OCI-M1 (cell line): ENCODE measurements at places on chromosomes 7 and 10.
A peak's percentile ranks its signal among the peaks of the same experiment; 100 is the strongest.

DNA sequence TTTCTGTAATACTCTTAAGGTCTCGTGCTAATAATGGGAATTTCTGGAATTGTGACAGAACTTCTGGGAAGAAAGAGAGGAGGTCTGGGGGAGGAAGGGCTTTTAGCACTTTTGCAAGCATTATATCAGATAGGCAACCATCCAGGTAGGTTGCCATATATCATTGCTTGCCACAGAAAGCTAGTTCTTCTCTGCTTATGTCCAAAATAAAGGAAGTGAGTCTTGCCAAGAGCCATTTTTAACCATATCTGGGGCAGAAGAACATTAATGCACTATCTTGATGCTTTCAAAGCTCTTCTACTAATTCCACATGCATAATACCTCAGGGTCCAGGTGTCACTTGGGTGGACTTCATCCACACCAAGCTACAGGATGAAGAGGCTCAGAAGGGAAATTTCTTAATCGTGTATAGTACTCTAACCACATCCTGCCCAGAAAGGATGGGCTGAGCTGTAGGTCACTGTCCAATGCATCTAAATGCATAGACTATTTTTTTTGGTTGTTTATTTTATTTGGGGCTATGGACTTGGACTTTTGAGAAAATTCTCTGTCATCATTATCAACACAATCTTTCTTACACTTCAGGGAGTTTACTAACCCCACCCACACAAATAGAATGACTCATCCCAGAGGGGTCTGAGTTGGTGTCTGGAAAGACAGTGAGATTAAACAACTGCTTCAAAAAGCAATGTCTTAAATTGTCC is 68.9 kb upstream of the ADO start:
- peak; percentile 53 for DNase-seq

DNA sequence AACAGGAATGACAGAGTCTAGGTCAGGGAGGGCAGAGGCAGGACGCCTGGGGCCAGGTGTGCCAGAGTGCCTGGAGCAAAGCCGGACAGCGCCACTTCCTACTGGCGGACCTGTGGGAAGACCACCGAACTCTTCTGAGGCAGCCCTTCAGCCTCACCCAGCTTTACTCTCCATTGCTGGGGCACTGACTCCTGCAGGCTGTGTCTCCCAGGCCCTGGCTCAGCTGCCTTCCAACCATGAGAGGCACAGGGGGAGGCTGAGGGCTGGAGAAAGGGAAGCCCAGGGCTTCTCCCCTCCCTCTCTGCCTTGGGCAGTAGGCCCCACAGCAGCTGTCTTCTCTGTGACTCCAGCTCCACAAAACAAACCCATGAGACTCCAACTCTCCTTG is 139.6 kb upstream of the UNC5B start:
- no peak for DNase-seq

DNA sequence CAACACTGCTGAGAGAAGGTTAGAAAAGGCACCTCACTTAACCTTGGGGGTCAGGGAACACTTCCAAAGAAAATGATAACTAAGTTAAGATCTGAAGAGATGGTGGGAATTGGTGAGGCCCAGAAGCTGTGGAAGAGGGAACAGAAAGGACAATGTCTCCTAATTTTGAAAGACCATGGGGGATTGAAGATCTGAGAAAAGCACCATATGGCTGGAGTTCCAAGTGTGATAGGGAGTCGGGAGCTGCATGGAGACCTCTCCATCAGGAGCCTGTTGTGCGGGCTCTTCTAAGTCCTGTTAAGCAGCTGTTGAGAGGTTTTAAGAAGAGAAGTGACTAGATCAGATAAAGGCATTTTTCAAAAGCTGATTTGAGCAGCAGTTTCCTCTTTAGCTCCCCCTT is 254.3 kb downstream of the CDK14 start:
- peak; percentile 12 for DNase-seq

GRCh38 chr7:137462847-137463246 is 119.3 kb upstream of the PTN start:
- no peak for DNase-seq

DNA sequence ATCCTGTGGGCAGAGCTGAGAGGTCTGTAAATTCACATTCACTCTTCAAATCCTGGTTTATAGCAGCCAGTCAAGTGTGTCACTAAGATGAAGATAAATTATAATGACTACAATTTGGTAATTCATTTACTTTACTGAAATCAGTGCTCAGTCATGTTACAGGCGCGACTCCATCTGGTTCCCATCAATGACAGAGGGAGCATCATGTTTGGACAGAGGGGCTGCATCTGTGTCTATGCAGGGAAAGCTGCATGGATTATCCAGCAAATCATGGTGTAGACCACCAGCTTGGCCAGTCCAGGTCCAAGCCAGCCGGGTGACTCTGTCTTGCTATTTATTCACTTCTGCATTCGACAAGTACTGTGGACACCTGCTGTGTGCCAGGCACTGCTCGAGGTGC is 214.1 kb upstream of the ZNF32 start:
- DNase-seq, result no peak

- DNase-seq, result no peak
Observed at GRCh38 chr10:31871266-31872065, 57.2 kb downstream of the ARHGAP12 start.

GRCh38 chr10:33858326-33858725 is 523.9 kb upstream of the NRP1 start:
- DNase-seq, result no peak

DNA sequence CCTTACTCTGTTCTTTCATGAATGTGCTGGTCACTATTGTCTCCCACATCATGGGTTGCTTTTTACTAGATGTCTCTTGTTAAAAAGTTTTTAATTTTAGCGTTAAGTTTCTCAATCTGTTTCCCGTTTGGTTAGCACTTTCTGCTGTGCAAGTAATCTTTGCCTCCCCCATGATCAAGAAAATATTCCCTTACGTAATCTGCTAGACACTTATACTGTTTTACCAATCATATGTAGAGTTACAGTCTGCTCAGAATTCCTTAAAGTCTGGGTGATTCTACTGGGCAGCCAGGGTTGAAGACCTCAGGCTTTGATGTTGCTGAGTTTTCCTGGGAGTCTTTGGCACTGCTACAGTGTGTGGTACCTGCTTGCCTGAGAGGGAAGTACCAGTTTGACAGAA is 38.2 kb upstream of the RPA3 start:
- DNase-seq, result no peak

DNA sequence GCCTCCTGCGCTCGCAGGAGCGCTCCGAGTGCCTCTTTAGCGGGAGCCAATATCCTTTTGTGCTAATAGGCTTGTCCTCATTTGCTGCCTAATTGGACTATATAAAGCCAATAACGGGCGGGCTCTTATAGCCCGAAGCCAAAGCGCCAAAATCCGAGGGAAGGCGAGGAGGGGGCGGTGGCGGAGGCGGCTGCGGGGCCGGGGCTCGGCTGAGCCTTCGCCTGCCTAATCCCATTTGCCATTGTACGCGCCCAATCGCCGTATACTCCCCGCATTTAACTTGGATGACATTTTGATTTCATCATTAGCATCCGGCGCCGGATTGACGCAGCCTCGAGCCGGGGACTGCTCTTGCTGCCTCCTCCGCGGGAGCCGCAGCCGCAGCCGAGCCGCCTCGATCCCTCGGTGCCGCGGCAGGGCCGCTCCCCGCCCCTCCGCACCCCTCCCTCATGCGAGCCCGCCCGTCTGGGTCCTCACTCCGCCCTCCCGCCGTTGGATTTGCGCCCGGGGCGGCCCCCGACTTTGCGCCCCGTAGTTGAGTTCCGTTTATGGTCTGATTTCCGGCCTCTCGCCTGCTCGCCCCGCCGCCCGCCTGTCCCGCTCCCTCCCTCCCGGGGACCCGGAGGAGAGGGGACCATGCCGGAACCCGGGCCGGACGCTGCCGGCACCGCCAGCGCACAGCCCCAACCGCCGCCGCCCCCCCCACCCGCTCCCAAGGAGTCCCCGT is at the start of gene HMX3:
TSS of gene HMX3 (plus strand) at position 556 of the 727 bp plus-strand sequence. CDS start at position 637, 81 bp downstream.
- peak; percentile 96 for DNase-seq

GRCh38 chr10:93032105-93032808 is 28.3 kb upstream of the CYP26C1 start:
- no peak for DNase-seq

DNA sequence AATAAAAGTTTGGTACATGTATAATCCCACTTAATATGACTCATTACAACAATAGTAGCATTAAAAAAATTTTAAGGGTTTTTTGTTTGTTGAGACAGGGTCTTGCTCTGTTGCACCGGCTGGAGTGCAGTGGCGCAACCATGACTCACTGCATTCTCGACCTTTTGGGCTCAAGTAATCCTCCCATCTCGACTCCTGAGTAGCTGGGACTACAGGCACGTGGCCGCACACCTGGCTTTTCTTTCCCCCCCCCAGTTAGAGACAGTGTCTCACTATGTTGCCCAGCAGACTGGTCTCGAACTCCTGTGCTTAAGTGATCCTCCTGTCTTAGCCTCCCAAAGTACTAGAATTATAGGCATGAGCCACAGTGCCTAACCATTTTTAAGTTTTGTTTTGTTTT is 40.7 kb downstream of the KMT2C start:
- no peak for DNase-seq

- DNase-seq, result no peak
Observed at GRCh38 chr7:101671371-101672356, 42.6 kb upstream of the MYL10 start.

DNA sequence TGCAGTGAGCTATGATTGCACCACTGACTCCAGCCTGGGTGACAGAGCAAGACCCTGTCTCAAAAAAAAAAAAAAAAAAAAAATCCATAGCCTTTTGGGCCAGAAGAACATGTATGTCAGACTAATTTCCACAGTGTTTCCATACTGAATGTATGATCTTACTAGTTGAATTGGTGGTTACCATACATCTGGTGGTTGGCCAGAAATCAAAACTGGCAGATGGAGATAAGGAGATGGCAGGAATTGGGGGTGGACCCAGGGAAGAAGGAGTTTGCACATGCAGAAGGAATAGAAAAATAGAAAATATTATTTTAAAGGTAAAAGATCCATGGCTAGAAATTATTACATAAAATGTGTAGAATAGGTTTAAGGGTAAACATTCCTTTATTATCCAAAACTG is 3.7 kb upstream of the ATOH7 start:
- DNase-seq, result no peak

GRCh38 chr7:114885836-114886235 is 36.1 kb upstream of the MDFIC start:
- no peak for DNase-seq

DNA sequence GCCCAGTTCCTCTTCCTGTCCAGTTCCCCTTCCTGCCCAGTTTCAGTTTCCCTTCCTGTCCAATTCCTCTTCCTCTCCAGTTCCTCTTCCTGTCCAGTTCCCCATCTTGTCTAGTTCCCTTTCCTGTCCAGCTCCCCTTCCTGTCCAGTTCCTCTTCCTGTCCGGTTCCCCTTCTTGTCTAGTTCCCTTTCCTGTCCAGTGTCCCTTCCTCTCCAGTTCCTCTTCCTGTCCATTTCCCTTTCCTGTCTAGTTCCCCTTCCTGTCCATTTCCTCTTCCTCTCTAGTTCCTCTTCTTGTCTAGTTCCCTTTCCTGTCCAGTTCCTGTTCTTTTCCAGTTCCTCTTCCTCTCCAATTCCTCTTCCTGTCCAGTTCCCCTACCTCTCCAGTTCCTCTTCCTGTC is 68.1 kb upstream of the ADCY1 start:
- no peak for DNase-seq

DNA sequence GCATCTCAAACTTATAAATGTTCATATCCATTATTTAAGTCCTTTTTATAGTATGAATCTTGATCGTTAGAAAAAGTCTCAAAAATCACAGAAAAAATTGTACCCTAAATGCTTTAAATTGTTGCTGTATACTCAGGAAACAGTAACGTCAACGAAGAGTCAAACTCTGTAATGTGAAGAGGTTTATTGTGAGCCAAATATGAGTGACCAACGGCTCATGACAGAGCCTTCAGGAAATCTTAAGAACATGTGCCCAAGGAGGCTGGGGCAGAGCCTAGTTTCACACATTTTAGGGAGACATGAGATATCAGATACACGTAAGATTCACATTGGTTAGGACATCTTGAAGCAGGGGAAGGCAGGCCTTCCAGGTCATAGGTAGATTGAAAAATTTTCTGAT is 86.1 kb downstream of the PIP4K2A start:
- no peak for DNase-seq

DNA sequence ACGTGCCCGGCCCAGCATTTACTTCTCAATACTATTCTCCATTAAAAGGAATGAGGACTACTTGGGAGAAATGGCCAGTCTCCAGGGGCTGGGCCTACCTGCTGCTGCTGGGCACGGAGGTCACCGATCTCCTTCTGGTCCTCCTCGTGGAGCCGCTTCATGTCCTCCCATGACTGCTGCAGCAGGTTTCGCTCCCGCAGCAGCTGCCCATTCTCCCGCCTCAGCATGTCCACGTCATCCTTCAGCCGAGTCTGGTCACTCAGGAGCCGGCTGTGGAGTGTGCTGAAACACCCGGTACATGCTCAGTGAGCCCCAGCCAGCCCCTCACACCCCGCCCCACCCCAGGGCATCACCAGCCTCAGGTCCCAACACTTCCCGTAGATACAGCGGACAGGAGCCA is 73.3 kb downstream of the DLG5 start:
- no peak for DNase-seq

- peak; percentile 3 for DNase-seq
Observed at GRCh38 chr7:125357676-125358455, 428.2 kb upstream of the POT1 start.

GRCh38 chr10:122149561-122150505 is 121.3 kb upstream of the BTBD16 start:
- DNase-seq, result no peak

DNA sequence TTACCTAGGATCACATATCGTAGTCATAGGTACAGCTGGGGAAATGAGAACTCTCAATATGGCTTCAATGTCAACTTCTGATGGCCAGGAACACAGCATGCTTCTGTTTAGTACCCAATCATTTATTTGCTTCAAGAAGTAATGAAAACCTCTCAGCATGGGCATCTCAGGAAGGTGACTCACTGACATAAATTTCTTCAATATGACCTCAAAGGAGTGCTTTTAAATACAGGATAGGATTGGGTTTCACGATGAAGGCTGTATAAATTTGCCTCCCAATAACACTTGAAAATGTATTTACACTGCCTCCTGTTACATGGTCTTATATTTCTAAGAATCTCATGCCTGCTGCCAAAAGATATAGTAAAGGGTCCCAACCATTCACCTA is 15.1 kb downstream of the ITGA8 start:
- DNase-seq, result no peak

GRCh38 chr7:32588657-32589056 is 93.4 kb downstream of the AVL9 start:
- peak; percentile 4 for DNase-seq

- DNase-seq, result no peak
Observed at GRCh38 chr7:84510505-84510904, 315.9 kb upstream of the SEMA3A start.

- no peak for DNase-seq
Observed at GRCh38 chr7:73707045-73707631, 12.3 kb downstream of the STX1A start.

DNA sequence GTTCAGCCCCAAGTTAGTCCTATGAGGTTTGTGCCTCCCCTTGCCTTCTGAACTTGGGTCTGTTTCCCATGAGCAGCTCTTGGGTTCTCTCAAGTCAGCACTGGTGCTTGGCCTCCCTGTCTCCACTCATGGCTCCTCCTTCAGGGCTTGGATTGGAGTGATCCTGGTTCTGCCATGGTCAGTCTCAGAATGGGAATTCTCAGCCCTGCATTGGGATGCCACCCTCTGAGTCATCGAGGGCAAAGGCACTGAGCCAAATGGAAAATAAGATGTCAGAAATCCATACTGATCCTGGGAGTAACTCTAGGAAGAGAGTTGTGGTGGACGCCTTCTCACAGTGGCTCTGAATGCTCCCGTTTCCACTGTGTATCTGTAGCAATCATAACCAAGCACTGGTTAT is 233.4 kb upstream of the HABP2 start:
- no peak for DNase-seq
